Activated T-helper 1 cell treated with Interleukin-2 at 50 U/mL for 16 hours (primary cell): ENCODE measurements at places on chromosomes 16 and 17.

GRCh38 chr16:64206862-64207261 lies 915.0 kb downstream of the CDH11 start:
- no peak for DNase-seq

GRCh38 chr17:82710499-82711232 lies 5.8 kb upstream of the FN3KRP start:
- no peak for DNase-seq

- no peak for DNase-seq
Measured at GRCh38 chr16:54402873-54403272, 116.3 kb upstream of the IRX3 start.

- DNase-seq, result no peak
Measured at GRCh38 chr16:29816694-29817441, 916 bp downstream of the PAGR1 start.

DNA sequence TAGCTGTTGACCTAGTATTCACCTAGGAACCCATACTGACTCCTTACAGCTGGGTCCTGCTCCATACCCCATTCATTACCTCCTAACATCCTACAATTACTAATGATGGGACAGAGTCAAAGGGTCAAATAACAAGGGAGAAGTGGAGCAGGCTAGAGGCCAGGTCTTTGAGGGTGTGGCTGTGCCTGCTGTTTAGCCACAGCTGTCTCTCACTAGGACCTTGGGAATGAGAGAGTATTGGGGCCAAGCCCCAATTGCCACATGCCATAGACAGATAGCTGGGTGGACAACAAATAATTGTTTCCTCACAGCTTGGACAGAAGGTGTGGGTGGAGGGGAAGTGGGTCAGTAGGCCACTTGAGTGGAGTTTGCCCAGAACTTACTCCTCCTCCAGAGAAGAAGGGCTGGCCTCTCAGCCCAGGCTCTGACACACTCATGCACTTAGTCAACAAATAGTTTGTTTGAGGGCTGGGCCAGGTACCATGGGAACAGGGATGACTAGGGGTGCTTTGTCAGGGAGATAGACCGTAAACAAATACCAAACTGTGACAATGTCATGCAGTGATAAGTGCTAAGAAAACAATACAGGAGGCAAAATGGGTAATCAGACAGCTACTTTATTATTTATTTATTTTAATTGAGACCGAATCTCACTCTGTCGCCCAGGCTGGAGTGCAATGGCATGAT lies 10.2 kb upstream of the CENPT start:
- DNase-seq, result no peak

- no peak for DNase-seq
Measured at GRCh38 chr16:56916571-56917403, 15.2 kb upstream of the HERPUD1 start.

GRCh38 chr16:78778101-78779004 lies 678.9 kb downstream of the WWOX start:
- DNase-seq, result no peak
